Globus pallidus (tissue), 1 donor: ENCODE measurements at places on chromosomes 12 and 14.

DNA sequence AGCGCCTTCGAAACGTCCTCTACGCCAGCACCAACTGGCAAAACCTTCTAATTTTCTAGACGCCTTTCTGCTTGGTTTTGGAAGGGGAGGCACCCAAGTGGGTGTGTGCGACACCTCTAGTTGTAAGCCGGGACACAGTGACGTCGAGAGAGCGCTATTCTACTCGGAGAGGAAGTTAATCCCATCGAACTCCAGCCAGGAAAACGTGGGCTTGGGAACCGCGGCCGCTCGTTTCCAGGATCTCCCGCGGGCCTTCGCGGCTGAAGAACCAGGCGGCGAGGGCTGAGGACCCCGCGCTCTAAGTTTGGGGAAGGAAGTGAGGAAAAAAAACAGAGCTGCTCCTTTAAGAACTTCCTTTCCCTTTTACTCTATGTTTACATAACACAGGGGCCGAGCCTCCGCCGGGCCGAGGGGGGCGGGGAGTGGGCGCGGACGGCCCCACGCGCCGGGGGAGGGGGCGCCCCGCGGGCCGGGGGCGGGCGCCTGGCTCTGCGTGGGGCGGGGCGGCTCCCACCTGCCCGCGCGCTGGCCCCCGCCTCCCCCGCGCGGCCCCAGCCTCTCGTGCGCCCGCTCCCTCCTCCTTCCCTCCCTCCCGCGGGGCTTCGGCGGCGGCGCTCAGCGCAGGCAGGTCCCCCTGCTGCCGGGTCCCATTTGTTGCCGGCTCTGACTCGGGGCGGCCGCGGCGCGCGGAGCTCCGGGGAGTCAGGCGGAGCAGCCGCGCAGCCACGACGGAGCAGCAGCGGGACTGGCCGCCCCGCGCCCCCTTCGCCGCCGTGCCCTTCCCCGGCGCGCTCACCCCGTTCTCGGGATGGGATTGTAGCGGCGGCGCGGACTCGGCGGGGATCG is at the start of gene PELI2:
Gene PELI2, plus strand, starts transcription at position 647 of the 846 bp plus-strand sequence. CDS start 250 bp downstream, outside the sequence.
- DNase-seq, result peak; percentile 85

- no peak for DNase-seq
These were observed 11.0 kb downstream of the PRPH start for GRCh38 chr12:49305762-49306510.

GRCh38 chr12:6363330-6364043 is 11.9 kb downstream of the SCNN1A start:
- no peak for DNase-seq

- no peak for DNase-seq
These were observed 84.8 kb upstream of the NUDT4 start for GRCh38 chr12:93292731-93293566.

DNA sequence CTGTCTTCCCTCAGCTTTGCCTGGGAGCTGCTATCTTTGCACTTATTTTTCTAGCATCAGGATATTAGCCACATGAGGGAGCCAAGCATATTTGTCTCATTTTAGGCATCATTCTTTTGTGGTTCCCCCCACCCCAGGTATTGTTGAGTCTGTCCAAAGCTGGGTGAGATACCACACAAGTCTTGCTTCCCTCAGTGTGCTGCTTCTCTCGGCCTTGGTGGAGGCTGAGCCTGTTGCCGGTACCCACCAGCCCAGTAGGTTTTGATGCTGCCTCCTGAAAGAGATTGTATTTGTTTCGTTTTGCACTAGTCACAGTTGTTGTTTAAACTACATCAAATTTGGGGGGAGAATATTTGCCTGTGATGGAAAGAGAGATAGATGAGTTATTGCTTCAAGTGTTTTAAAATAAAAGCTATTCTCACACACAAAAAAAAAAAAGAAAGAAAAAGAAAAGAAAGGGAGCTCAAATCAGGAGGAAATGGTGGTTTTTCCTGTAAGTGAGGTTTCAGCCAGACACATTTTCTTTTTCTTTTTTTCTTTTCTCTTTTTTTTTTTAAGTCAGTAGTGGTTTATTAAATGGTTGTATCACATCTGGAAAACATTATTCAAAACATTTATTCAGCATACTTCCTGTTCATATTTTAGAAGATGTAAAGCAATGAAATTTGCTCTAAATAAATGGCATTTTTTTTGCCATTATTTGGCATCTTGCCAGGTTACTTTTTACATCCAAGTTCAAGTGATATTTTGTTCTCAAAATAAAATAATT is 58.5 kb downstream of the SLC4A8 start:
- no peak for DNase-seq
